Activated T-helper 17 cell treated with anti-CD3 and anti-CD28 coated beads, Interleukin-2, amount 50 U/mL, for 72 hours (primary cell): ENCODE measurements at places on chromosomes 4 and X. TPM values are rescaled to one million over a fixed set of nuclear protein-coding genes. Genes with fewer than 3 reads are reported as not detected.

Gene HAND2
- total RNA-seq = not detected

Gene GPC4
- total RNA-seq = not detected

DNA sequence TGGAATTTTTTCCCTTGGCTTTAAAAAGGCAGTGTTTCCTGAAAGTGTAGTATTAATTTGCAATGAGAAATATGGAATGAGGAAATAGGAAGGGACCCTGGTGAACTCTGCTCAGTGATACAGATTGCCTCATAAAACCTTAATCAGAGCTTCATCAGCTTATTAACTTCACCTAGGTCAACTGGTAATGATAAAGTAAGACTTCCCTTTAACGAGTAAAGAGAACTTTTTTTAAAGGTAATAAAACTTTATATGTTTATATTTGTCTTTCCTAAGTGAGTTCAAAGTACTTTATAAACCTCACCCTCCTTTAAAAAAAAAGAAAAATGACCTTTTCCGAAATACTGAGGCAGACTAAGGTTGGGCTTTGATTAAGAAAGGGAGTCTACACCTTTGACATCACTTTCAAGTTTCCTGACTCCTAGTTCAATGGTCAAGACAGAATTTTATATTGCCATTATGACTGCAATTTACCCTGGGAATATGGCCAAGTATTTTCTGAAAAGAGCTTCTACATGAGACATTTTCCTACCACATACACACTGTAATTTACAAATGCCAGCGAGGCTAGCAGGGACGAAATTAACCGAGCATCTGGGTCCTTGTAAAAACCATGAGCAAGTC, 706.3 kb upstream of the TENM3 start:
- no peak for ATAC-seq

GRCh38 chr4:78661086-78661690, 109.6 kb downstream of the ANXA3 start:
- ATAC-seq = no peak

GRCh38 chr4:85358831-85359230, 116.1 kb upstream of the ARHGAP24 start:
- no peak for ATAC-seq

- no peak for ATAC-seq
Measured at GRCh38 chrX:107577933-107578332, 50.4 kb upstream of the PRPS1 start.

Gene HS3ST1
- total RNA-seq = 0.19 TPM

GRCh38 chr4:44736900-44737299, 10.5 kb upstream of the GNPDA2 start:
- ATAC-seq = no peak

Gene L1CAM
- total RNA-seq = 2.3 TPM

- ATAC-seq = peak; percentile 75
Measured at GRCh38 chr4:83231620-83232076, 53.0 kb downstream of the COQ2 start.
